ENCODE measurements at places on chromosomes 7 and 10. TPM values are rescaled to one million over a fixed set of nuclear protein-coding genes. Genes with fewer than 3 reads are reported as not detected.

- DNase-seq = no peak
Observed at GRCh38 chr7:19674266-19674960, 34.4 kb downstream of the POLR1F start.

Gene TBX20
- total RNA-seq = not detected

DNA sequence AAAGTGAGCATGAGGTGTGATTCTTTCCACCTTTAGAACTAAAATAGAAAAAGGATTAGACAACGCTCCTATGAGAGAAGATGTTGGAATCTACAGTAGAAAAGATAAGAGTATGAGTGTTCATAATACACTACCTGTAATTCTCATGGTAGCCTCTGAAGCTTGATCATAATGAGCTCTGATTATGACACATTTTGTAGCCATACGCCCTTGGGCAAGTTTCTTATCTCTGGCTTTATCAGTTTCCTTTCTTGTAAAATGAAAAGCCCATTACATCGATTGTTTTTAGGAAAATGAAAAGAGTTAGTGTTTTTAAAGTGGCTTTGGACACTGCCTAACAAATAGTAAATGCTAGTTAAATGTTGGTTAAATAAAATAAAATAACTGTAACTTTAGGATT, 22.4 kb upstream of the PRSS58 start:
- DNase-seq = no peak

GRCh38 chr10:119449760-119450461, 92.6 kb downstream of the RGS10 start:
- DNase-seq = no peak

GRCh38 chr10:58991856-58992255, 184.6 kb upstream of the PHYHIPL start:
- DNase-seq = no peak

- no peak for DNase-seq
Observed at GRCh38 chr7:99313204-99313573, 12.5 kb upstream of the ARPC1A start.

GRCh38 chr10:44571701-44572100, 186.8 kb upstream of the CXCL12 start:
- no peak for DNase-seq

- no peak for DNase-seq
Observed at GRCh38 chr10:71378336-71379117, 18.2 kb upstream of the CDH23 start.

Gene UCN3
- not detected for total RNA-seq

GRCh38 chr7:668139-668931, 58.2 kb upstream of the DNAAF5 start:
- peak; percentile 71 for DNase-seq

GRCh38 chr7:70679661-70680060, 452.3 kb upstream of the GALNT17 start:
- DNase-seq = no peak

GRCh38 chr7:28701731-28702130, 256.4 kb downstream of the TRIL start:
- no peak for DNase-seq

GRCh38 chr10:62866451-62866850, 50.3 kb upstream of the EGR2 start:
- no peak for DNase-seq

Gene NKX2-3
- not detected for total RNA-seq

Gene GATA3
- 2.6 TPM for total RNA-seq

GRCh38 chr10:6086375-6087233, 2.2 kb upstream of the RBM17 start:
- peak; percentile 90 for DNase-seq

DNA sequence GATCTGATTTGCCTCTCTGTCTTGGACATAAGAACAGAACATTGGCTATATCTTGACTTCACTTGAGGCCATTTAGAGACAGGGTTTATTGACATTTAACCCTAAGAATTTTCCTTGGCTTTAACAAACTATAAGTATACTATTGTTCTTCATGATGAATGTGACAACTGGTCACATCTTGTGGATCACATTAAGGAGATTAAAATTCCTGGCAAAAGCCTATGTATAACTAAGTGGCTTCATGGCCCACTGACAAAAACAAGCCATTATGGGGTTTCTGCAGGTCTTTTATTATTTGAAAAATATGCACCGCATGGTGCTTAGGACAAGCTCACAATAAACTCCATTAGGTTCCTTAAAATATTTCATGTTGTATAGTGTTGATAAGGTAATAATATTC, 54.8 kb downstream of the THNSL1 start:
- DNase-seq = no peak

- DNase-seq = no peak
Observed at GRCh38 chr10:112558476-112559142, 111.6 kb downstream of the VTI1A start.

Gene LIPN
- 0.31 TPM for total RNA-seq

Gene DNAH11
- total RNA-seq = 0.49 TPM

Gene TRDMT1
- 13.2 TPM for total RNA-seq

- no peak for DNase-seq
Observed at GRCh38 chr7:132446260-132446659, 130.0 kb downstream of the PLXNA4 start.

Gene GRM8
- total RNA-seq = 1.8 TPM

Gene GIMAP1
- total RNA-seq = 8.5 TPM
